ENCODE measurements at places on chromosomes 3 and 15.
A peak's percentile ranks its signal among the peaks of the same experiment; 100 is the strongest.

- DNase-seq = no peak
Measured at GRCh38 chr15:82649226-82649999, 2.2 kb upstream of the CPEB1 start.

GRCh38 chr3:184685646-184686045, 26.2 kb downstream of the MAGEF1 start:
- no peak for DNase-seq

- no peak for DNase-seq
Measured at GRCh38 chr15:42031198-42031915, 10.5 kb upstream of the PLA2G4E start.

DNA sequence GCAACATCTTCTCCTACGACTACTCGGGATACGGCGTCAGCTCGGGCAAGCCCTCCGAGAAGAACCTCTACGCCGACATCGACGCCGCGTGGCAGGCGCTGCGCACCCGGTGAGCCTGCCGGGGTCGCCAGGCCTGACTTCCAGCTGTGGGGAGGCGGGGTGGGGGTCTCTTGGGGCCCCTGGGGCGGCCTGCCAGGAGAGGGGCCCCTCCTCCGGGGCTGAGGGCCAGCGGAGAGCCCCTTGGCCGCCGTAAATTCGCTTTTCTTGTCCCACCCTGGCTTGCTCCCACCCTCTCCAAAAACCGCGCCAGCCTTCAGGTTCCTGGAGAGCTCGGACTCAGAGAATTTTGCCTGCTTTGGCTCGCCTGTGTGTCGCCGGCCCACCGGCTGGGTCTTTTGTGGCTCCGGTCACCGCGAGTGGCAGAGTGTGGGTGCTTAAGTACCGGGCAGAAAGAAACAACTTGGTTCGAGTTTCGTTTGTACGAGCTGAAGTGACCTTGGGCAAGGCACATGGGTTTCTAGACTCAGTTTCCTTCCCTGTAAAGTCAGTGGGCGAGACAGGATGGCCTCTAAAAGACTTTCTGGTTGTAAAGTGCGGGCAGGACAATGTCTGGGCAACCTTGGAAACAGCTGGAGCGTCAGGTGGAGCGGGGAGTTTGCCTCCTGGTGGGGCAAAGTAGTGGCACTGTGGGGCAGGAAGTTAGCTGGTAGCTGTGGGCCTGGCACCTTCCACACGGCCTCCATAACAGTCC, 976 bp downstream of the ABHD17C start:
- no peak for DNase-seq

- no peak for DNase-seq
Measured at GRCh38 chr3:152040319-152040718, 166.9 kb downstream of the SUCNR1 start.

DNA sequence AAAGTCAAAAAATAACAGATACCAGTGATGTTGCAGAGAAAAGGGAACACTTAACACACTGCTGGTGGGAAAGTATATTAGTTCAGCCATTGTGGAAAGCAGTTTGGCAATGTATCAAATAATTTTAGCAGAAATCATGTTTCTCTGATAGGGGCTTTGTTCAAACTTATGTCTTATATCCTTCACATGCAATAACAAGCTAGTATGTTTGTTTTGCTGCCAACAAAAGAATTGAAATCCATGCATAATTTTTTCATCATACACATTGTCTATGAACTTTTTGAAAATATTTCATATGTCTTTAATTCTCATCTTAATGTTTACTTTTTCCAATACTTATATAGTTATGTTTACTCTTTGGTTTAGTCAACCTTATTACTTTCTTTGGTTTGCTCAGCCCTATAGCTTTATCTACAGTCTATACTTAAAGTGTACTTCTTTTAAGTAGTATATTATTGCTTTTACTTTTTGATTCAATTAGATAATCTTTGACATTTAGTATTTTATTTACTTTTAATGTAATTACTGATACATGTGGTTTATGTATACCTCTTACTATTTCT, 639.6 kb upstream of the CBLB start:
- no peak for DNase-seq

DNA sequence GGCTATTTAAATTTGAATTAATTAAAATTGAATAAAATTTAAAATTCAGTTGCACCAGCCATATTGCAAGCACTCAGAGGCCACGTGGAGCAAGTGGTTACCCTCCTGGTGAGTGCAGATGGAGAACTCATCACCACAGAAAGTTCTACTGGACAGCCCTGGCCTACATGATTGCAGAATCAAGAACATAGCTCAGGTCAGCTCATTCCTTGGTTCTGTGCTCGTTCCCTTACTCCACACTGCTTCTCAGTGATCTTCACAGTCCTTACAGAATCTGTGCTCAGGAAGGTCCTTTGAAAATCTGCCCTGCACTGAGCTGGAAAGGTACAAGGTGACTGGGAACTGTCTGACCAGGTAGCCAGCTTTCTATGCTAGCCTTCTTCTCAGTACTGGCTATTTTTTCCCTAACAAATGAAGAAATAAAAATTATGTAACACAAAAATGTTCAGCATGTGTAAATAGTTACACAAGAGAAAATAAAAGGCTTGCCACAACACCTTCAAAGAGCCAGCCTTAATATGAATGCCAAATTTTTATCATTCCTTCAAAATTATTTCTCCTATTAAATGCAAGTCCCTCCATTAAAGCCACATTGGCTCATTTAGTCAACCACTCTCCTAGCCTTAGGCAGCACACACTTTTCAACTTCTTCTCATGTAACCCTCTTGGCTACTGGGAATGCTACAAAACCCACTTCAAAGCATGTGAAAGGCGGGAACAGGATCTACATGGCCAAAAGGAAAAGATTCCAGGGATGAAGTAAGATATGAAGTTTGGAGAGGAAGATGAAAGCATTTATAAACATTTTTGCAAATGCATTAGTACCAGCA, 326.4 kb upstream of the WNT5A start:
- DNase-seq = no peak

- no peak for DNase-seq
Measured at GRCh38 chr3:38989917-38990510, 61.7 kb downstream of the SCN11A start.

DNA sequence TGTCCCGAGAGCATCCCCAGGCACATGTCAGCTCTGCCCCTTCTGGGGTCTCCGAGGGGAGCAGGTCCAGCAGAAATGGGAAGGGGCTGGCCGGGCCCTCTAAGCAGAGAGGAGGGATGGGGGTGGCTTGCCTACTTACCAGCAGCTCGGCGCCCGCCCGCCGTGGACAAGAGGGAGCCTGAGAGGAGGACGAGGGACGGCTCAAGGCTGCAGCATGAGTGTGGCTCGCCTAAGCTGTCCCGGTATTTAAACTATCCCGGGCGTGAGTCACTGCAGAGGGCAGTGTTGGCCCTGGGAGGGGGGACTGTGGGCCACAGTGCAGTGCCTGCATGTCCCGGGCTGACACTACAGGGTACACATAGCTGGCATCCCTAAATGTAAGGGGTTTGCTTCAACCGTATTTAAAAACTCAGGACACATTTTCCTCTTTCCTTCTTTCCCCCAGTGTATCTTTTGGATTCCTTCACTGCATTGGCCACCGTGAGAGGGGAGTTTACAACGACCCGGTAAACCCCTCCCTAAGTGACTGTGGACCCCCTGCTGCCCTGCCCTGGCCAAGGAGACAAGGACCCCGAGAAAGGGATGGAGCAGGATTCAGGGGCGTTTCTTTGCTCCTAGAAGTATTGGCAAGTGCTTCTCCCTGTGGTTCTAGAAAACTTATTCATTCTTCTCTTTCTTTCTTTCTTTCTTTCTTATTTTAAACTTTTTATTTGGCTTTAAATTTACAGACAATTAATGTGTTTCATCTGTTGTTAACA, at the start of gene LRRC15:
Gene LRRC15 (minus strand): TSS at position 222 of the 758 bp plus-strand sequence. CDS start 8,700 bp downstream, outside the sequence.
- no peak for DNase-seq

- no peak for DNase-seq
Measured at GRCh38 chr3:152779653-152780052, 55.3 kb upstream of the P2RY1 start.

DNA sequence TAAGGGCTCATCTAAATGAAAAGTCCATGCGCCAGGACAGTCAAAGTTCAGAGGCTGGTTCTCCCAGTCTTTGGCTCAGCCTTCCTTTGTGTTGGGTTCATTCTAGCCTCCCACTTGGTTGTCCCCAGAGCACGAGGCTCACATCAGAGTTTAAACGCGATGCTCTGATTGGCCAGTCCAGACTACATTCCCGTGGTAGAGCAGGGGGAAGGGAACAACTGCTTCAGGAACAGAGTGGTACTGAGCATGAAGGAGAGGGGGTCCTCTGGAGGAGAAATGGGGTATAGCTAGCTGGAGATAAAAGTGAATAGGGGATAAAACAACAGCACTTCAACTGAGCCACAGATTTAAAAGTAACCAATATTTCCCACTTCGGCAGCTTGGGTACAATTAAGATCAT, 32.2 kb downstream of the ANAPC13 start:
- no peak for DNase-seq

- DNase-seq = peak; percentile 32
Measured at GRCh38 chr3:56811546-56812202, 9.9 kb upstream of the ARHGEF3 start.

DNA sequence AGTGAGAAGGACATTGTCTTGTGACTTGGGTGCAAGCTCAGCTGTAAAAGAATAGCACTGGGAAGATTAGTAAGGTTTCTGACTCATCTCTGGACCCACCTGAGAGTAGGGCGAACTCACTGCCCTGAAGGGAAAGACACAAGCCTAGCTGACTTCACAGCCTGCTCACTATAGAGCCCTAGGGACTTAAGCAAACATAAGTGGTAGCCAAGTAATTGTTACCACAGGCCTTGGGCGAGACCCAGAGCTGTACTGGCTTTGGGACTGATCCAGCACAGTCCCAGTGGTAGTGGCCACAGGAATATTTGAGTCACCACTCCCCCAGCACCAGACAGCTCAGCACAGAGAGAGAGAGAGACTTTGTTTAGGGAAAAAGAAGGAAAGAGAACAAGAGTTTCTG, 429.9 kb downstream of the TBL1XR1 start:
- DNase-seq = no peak

DNA sequence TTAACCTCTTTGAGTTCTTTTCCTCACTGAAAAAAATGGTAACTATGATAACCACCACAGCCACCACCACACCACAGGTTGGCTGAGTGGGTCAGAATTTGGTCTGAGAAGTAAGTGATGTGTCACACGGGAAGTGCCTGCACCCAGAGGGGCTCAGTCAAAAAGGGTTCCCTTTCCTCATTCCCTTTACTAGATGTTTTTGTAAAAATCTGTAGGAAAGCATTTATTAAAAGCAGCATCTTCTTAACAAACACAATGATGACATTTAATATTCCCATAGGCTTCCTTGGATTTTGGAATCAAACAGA, 23.2 kb downstream of the CFAP92 start:
- DNase-seq = no peak

- DNase-seq = no peak
Measured at GRCh38 chr3:187925326-187925725, 180.1 kb upstream of the BCL6 start.

GRCh38 chr3:171832989-171833388, 10.2 kb upstream of the TMEM212 start:
- DNase-seq = no peak

DNA sequence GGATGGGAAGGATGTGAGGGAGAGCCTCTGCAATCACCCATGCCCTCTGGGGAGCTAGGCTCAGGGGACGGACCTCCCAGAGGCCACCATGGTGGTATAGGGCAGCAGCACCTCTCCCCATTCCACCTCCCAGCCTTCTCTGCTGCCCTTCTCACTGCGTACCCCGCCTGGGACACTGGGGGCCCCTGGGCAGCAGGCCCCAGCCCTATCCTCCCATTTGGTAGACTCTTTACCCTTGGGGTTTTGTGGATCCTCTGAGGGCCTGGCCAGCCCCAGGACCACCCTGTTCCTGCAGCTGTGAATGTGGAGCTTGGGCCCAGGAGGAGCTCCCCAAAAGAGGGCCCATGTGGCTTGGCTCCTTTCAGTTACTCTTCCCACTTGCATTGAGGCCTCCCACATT, 131.9 kb downstream of the DNAJB8 start:
- no peak for DNase-seq

- DNase-seq = peak; percentile 72
Measured at GRCh38 chr3:157532529-157533297, 29.5 kb upstream of the VEPH1 start.

DNA sequence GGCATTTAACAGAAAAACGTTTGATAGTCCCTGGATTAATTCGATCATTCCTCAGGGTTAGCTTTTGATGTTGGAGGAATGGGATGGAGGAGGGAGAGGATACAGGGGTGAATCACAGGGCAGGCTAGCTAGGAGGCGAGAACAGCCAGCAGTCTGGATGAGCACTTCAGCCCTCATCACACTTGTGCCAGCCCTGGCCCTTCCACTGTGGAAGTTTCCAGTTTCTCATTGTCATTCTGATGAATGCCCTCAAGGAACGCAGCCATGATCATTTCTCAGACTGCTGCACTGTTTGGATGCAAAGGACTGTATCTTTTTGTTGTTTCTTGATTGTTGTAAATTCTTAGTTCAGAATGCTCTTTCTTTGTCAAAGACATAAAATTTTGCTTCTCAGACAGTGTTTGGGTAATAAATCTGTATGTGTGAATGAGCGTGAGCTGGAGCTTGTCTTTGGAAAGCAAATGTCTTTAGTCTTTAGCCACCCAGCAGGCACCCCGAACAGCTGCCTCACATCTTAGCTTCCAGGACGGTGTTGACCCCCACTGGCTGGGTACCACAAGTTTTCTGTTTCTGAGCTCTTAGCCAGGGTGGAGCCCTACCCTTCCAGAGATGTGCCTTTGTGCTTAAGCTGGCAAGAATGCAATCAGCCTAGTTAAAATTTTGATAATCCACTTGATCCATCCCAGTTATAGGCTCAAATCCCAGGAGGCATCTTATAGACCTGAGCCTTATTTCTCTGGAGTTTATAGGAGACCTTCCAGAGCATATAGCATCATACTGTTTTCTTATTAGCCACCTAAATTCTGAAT, 121.1 kb downstream of the PDCD6IP start:
- no peak for DNase-seq

DNA sequence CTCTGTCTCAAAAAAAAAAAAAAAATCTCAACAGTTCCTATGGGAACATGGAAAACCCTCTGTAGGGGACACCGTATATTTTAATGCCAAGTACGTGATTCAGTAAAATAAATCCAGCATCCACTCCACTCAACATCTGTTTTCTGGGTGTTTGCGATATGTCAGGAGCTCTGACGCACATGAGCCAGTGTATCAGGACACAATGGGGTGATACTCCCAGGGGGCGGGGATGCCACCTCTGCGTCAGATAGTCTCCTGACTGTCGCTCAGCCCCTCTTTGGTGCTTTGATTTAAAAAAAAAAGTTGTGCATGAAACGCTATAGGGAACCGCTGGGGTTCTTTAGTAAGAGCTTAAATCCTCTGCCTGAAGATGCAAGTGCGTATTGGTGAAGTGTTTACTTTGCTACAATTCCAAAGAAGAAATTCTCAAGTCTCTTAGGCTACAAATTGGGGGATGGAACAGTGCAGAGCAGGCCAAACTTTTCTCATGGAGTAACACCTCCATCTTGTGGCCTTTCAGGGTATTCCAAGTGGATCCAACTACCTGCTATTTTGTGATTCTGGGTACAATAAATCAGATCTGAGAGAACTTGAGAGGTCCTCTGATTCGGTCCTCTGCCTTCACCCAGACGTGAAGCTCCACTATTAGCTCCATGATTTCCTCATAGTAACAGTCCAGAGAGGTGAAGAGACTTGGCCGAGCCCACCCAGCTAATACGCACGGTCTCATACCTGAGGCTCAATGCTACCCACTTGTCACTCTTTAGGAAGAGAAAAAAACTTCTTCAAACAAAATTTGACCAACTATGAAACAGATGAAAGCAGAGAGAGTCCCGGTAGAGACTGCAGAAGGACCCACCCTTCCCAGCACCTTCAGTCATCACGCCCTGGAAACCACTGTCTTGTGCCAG, 9.3 kb upstream of the NR2E3 start:
- DNase-seq = peak; percentile 57

GRCh38 chr15:45114076-45114750, at the start of the genes DUOX2 and DUOXA2:
Gene DUOX2, minus strand, starts transcription at chr15:45114172. Its CDS starts 761 bp downstream, at chr15:45113411.
Gene DUOXA2, plus strand, starts transcription at chr15:45114326. Its CDS starts 280 bp downstream, at chr15:45114606.
- DNase-seq = no peak

Measured in SK-N-DZ (cell line).